ENCODE measurements at places on chromosomes 4 and X.

- no peak for DNase-seq
Measured at GRCh38 chr4:58833126-58833525, 1722.9 kb upstream of the IGFBP7 start.

- DNase-seq: no peak
Measured at GRCh38 chr4:186190581-186191199, 677 bp upstream of the CYP4V2 start.

DNA sequence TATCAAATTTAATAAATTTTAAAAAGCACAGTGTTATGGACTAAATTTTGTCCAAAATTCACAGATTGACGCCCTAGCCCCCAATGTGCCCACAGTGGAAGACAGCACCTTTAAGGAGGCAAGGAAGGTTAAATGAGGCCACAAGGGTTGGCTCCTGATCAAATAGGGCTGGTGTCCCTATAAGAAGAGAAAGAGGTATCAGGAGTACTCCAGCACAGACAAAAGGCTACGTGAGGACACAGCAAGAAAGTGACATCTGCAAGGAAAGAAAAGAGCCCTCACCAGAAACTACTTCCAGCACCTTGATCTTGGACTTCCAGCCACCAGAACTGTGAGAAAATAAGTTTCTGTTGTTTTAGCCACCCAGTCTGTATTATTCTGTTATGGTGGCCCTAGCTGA lies 48.8 kb downstream of the FAM13A start:
- DNase-seq: no peak

GRCh38 chr4:64713256-64713840 lies 304.1 kb upstream of the TECRL start:
- DNase-seq: peak; percentile 19

DNA sequence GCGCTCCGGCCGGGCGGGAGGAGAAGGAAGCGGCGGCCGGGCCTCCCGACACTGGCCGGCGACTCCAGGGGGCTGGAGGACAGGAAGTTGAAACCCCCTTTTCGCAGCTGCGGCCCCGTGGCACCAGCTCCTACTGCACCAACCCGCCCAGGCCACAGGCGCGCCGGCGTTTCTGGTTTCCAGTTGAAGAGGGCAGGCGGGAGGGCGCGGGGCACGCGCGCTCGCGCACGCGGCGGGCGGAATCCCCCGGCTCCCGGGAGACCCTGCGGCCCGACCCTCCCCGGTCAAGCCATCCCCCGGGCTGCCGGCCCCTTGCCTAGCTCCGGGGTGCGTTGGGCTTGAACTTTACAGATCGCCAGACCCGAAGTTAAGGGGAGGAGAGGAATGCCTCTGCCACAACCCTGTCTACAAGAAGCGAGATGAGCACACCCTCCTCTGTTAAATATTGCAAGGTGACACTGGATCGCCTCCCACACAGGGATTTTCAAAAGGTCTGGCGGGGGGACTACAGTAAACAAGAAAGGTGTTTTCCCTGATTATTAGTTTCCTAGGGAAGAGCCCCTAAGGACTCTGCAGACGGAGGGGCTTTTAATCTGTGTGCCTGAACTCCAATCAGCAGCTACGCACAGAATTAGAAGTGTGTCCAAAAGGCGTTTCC lies 1.4 kb downstream of the ELOVL6 start:
- no peak for DNase-seq

DNA sequence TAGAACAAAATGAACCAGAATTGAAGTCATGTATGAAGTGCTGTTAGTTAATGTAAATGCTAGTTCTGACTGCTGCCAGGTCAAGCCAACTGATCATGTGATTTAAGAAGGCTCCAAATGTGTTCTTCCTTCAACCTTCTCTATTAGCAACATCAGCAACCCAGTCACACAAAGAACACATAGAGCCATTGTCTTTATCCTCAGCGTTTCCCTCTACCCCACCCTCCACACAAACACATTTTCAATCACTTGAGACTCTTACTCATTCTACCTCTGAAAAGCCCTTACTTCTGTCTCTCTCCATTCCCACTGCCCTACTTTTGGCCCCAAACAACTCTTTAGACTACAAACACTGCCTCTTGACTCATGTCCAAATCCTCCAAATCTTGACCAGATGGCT lies 89.7 kb upstream of the KDR start:
- DNase-seq: no peak

- no peak for DNase-seq
Measured at GRCh38 chrX:20374450-20374849, 107.7 kb upstream of the RPS6KA3 start.

GRCh38 chr4:95825546-95825945 lies 14.3 kb upstream of the PDHA2 start:
- DNase-seq: no peak

DNA sequence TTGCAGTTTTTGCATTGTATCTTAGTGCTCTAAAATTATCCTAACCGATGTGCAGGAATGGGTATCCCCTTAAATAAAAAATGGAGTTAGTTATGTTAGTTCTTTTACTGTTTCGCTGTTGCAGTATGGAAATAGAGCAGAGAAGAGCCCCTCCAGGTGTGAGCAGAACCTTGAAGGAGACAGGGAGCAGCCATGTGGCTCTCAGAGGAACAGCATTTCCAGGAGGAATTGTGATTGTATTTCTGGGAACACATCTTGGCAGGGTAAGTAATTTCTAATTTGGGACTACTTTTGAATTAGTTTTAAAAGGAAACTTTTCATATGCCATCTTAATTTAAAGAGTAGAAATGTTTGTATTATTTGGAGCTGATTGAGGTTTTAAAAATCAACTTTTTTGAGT lies 5.3 kb upstream of the CCDC158 start:
- no peak for DNase-seq

- no peak for DNase-seq
Measured at GRCh38 chrX:13719192-13719856, 15.1 kb downstream of the TRAPPC2 start.

GRCh38 chr4:172995161-172995560 lies 173.4 kb upstream of the GALNT7 start:
- DNase-seq: no peak

GRCh38 chrX:1322393-1322792 lies 14.2 kb upstream of the IL3RA start:
- no peak for DNase-seq

DNA sequence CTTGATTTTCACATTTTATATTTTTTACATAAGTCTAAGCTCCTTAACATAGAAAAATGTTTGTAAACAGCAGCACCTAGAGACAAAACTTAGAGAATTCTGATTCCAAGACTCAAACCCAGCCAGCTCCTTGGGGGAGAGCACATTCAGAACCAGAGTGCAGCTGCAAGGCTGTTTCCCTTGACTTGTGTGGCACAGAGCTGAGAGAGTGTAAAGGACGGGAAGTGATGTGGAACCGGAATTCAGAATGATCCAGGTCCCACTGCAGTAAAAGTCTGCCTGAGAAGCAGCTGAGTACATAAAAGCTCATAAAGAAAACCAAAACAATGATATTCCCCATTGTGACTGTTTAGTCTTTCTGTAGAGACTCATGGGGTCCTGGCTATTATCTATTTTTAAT lies 713.8 kb downstream of the RAB28 start:
- DNase-seq: peak; percentile 6

- peak; percentile 58 for DNase-seq
Measured at GRCh38 chr4:82899374-82900065, 1.0 kb upstream of the THAP9 start.

- DNase-seq: peak; percentile 85
Measured at GRCh38 chrX:13816643-13817627, at the start of gene GPM6B. Gene GPM6B (minus strand): TSS chrX:13817093. CDS start chrX:13816904, 189 bp downstream.

- no peak for DNase-seq
Measured at GRCh38 chrX:101986586-101986985, 54.8 kb upstream of the ZMAT1 start.

- no peak for DNase-seq
Measured at GRCh38 chr4:187544461-187545053, 451.0 kb upstream of the ZFP42 start.

GRCh38 chrX:87900320-87900908 lies 382.8 kb downstream of the KLHL4 start:
- DNase-seq: no peak

GRCh38 chrX:9790866-9791265 lies 4.6 kb downstream of the SHROOM2 start:
- no peak for DNase-seq

DNA sequence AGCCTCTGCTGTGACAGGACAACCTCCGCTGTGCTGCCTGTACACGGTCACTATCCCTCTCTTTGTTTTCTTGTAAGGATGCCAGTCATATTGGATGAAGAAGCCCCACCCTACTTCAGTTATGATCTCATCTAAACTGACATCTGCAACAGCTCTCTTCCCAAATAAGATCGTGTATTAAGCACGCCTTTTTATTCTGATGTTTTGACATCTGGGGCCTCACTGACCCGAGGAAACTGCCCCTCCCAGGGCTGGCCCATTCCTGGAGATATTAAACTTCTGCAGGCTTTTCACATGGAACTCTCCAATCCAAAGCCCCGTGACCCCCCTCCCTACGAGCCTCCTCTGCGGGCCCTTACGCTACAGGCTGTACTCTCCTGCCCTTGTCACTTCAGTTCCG lies 232.0 kb downstream of the ARHGAP10 start:
- DNase-seq: no peak

GRCh38 chrX:127085939-127086338 lies 266.4 kb downstream of the PRR32 start:
- DNase-seq: no peak
